Activated T-helper 1 cell treated with Interleukin-2 at 50 U/mL for 16 hours (primary cell): ENCODE measurements at places on chromosomes 7 and 10.

DNA sequence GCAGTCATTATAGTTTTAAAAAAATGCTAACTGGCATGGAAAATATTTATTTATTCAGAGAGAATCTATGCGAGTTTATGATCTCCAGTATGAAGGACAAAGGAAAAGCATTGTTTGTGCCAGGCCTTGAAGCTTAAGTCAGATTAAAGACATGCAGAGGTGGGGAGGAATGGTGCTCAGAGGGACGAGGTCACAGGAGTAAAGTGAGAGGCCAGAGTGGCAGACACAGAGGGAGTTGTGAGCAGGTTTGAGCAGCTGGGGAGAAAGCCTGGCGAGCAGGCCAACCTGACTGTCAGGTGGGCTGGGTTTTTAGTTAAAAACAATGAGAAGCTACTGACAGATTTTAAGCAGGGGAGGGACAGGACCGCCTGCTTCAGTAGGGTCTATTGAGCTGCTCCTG, 6.8 kb upstream of the CCNY start:
- DNase-seq, result no peak

GRCh38 chr7:102080434-102081243, 206.0 kb upstream of the SH2B2 start:
- no peak for DNase-seq

- no peak for DNase-seq
Measured at GRCh38 chr7:12629816-12630512, 57.5 kb upstream of the ARL4A start.

GRCh38 chr10:43778571-43778970, 129.9 kb upstream of the ZNF32 start:
- no peak for DNase-seq

DNA sequence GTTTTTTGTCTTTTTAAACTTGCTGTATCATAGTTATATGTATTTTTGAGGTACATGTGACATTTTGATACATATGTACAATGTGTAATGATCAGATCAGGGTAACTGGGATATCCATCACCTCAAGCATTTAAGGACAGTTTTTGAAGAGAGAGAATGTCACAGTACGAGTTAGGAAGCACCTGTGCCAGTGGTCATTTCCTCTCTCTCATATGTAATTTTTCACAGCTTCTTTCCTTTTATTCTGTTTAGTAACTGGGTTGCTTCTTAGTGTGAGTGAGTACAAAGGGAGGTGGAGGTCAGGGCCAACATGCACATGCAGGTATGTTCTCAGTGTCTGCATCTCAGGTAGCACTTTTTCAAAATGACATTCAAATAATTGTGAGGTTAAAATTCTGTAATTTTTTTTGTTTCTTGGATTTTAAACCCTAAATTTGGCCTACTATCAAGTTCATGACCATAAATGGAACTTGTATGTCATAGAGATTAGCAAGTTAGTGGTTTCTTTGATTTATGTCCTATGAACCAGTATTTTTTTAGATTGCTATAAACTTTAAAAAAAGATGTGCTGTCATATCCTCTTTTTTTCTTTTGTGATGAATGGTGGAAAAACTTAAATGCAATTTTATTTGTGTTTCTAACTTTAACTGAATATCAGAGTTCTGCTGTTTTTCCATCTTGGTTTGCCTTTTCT, 42.7 kb downstream of the SNX10 start:
- no peak for DNase-seq

GRCh38 chr10:123385508-123386080, 231.4 kb downstream of the BUB3 start:
- DNase-seq, result no peak

DNA sequence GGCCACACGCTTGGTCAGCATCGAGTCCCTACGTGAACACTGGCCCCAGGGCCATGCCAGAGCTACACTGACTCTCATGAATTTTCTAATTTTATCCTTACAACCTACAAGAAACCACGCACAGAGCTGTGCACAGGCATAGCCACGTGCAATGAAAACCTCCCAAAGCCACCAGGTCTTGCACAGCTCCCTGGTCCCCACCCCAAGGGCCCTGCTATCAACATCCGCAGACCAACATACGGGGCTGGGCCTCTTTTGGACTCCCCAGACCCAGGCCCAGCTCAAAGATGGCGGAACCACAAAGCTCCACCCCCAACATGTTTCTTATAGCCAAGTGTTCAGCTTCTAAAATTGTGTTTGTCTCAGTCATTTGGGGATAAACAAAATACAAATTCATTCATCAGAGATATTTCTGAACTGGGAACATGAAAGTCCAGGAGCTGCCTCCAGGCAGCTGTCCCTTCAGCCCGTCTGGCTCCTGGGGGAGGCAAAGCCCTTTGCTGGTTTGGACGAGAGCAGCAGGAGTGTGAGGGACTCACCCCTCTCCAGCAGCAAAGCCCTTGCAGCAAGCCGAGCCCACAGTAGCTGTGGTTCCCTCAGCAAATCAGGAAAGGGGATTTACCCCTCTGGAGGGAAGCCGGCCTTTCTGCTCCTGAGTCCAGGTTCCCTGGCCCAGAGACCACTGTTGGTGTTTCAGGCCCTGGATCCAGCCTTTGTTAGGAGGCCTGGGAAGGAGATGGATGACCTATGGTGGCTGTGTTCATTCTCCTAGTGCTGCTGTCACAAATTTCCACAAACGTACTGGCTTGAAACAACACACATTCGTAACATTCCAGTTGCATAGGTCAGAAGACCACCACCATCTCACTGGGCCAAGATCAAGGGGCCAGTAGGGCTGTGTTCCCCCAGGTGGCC, 75.1 kb downstream of the OAT start:
- DNase-seq, result no peak

- DNase-seq, result no peak
Measured at GRCh38 chr7:47386273-47386835, 195.6 kb downstream of the TNS3 start.
